T-cell (primary cell): ENCODE measurements at places on chromosomes 1 and 21.

DNA sequence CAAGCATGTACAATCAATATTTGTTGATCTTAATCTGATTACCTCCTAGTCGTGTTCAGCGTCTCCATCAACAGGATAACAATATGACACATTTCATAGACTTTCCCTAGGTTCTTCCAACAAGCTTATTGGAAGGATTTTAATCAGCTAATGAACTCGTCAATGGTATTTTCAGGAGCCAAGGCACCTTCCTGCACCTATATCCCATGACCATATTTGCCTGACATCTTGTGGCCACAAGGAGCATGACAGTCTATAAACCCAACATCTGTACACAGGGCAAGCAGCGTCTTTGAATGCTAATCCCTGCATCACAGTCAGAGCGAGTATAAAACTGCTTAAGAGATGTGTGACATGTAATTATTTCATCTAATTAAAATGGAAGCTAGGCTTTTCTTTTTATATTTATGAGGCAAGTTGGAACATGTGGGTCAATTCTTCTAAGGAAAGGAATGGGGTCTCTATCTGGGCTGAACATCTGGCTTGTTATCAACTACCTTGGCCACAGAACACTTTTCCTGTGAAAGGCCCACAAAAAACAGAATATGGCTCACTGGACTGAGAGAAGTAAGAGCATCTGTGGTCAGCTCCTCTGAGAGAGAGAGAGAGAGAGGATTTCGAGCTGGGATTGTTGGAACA lies 388.8 kb downstream of the NTNG1 start:
- DNase-seq: no peak

GRCh38 chr1:145962157-145963102 lies 1.9 kb downstream of the ANKRD34A start:
- no peak for DNase-seq

GRCh38 chr1:145992958-145993617 lies 3.3 kb downstream of the TXNIP start:
- DNase-seq: no peak

- DNase-seq: no peak
Observed at GRCh38 chr1:116927049-116927798, 17.5 kb downstream of the PTGFRN start.

GRCh38 chr1:36540056-36540455 lies 57.3 kb upstream of the CSF3R start:
- DNase-seq: no peak

DNA sequence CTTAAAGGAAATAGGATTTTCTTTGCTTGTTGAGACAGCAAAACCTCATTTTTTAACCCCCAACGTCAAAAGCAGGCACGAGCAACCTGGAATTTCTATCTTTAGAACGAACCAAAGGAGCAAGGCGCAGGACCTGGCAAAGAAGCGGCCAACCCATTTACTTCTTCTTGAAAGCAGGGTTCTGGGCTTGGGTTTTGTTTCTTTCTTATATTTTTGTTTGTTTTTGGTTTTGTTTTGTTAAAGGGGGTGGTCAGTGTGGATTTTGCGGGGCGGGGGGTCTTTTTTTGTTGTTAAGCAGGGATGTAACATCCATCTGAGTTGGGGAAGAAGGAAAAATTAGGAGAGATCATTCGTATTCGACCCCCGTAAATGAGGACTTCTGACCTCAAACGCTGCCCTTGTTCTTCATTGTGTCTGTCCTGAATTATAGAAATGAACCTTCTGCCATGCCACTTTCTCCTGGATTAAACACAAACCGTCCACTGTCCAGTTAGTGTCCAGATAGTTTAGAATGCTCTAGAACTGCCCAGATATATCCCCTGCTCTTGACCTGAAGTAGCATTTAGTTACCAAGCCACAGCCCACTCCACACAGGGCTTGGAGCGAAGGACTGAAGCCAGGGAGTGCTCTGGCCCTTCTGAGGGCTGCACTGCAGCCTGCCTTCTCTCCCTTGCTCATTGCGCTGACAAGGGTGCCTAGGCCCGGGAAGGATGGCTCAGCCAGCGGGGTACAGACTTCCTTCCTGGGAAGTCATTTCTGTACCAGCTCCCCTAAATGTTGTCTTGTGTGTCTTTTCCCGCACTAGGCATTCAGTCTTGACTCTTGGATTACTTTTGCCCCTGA lies 909 bp upstream of the APP start:
- DNase-seq: no peak

DNA sequence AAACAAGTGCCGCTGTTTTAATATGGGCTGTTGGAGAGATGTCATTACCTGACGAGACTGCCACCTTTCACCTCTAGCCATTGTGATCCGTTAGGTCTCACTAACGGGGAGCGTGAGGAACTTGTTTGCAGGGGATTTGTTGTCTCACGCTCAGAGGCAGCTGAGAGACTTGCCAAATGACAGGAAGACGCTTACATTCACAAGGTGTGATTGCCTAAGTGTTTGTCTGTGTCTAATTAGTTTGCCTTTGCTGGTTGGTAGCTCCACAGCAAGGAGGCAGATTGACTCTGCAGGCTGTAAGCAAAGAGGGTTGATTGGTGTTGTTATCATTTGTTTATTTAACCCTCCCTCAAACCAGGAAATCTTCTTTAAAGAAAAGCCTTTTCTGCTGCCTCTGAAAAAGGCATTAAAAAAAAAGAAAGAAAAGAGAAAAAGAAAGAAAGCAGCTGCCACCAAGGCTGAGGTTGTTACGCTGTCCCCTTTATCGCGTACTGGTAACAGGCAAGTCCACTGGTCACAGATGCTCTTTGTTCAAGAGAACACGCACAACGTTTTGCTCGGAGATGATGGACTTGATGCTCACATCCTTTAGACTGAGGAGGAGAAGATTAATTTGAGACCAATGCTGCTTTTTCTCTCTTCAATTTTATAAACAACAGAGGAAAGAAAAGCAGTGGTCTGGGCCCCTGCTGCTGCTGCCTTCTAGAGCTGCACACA lies 203.9 kb downstream of the ZNF326 start:
- no peak for DNase-seq
